ENCODE measurements at places on chromosomes 2 and 18. TPM values are rescaled to one million over a fixed set of nuclear protein-coding genes. Genes with fewer than 3 reads are reported as not detected.

The RAB27B gene
- 22.2 TPM for total RNA-seq

The TWSG1 gene
- 114 TPM for total RNA-seq

The ZBTB7C gene
- not detected for total RNA-seq

The DNAJC5G gene
- not detected for total RNA-seq

The CXCR1 gene
- not detected for total RNA-seq

The TANC1 gene
- total RNA-seq: 27.7 TPM

The ERFE gene
- total RNA-seq: 2.1 TPM

The SMYD1 gene
- total RNA-seq: not detected

The DSC3 gene
- total RNA-seq: 0.12 TPM

The RNMT gene
- total RNA-seq: 34.6 TPM

The SLC11A1 gene
- total RNA-seq: 0.25 TPM

The YPEL5 gene
- total RNA-seq: 69.7 TPM

The CHRND gene
- not detected for total RNA-seq

The PAIP2B gene
- 1.6 TPM for total RNA-seq

The XIRP2 gene
- total RNA-seq: 1.2 TPM

The UCN gene
- 0.22 TPM for total RNA-seq

The ST8SIA5 gene
- under 0.01 TPM for total RNA-seq

The WDR33 gene
- 34.0 TPM for total RNA-seq

All from uterine smooth muscle cell (primary cell).